ENCODE measurements at places on chromosomes 13 and 19.

DNA sequence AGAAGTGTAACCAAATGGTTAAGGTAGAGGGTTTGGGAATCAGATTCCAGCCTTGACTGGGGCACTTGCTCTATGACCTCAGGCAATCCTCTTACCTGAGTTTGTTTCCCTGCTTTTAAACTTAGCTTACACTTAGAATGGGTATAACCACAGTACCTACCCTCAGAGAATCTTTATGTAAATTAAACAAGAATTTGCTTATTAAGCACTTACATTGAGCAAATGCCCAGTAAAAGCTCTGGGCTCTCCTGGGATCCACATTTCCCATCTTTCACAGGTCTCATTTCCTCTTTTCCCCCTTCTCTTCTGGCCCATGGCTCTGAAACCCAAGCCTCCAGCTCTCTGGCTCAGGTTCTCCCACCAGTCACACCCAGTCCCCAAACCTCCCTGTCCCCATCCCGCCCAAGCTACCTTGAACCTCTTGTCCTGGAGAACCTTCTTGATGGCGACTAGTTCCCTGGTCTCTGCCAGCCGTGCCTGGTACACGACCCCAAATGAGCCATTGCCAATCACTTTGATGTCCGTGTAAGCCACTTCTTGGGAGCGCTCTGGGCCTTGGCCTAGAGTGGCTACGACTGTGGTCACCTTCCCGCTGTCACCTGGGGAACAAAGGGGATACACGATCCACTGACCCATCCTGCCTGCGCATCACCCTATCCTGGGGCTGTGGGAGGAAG is 2.7 kb downstream of the GSK3A start:
- no peak for DNase-seq

GRCh38 chr19:29404951-29405727 is 120.7 kb upstream of the VSTM2B start:
- no peak for DNase-seq

DNA sequence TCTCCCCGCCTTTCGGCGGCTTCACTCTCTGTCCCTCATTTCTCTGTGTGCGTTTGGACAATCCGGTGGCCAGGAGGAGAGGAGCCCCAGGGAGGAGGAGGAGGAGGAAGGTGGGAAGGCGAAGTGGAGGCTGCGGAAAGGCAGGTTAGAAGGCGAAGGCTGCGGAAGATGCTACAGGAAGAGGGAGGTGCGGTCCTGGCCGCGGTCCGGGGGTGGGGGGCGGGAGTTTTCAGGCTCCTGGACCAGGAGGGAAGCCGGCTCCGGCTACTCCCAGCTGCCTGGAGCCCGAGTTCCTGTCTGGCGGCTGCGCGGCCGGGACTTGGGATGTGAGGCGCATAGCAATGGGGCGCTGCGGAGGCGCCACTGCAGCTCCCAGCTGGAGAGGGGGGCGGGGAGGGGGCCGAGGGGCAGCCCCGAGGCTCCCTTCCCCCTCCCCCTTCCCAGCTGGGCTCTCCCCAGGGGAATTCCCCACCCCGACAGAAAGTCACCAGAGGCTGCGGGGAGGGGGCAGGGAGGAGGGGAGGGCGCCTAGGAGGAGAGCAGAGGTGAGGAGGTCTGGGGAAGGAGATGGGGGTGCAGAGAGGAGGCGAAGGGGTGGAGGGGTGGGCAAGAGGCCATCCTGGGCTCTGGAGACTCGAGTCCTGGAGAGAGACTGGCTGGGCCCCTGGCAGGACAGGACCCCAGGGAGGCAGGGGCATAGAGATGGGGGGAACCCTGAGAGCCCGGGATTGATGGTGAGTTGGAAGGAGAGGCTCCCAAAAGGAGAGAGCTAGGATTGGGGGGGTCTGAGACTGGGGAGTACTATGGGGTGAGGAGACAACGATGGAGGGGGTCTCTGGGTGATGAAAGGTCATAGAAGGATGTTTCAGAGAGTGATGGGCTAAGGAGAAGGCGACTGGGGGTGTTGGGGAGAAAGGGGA is 2.0 kb downstream of the LRRC4B start:
- DNase-seq = no peak

DNA sequence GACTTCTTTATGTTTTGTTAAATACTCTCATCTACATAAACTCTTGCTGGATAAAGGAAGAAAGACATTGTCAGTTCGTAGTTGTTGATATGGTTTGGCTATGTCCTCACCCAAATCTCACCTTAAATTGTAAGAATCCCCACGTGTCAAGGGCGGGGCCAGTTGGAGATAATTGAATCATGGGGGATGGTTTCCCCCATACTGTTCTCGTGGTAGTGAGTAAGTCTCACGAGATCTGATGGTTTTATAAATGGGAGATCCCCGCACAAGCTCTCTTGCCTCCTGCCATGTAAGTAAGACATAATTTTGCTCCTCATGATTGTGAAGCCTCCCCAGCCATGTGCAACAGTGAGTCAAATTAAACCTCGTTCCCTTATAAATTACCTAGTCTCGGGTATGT is 3.6 kb downstream of the ADGRE1 start:
- DNase-seq = no peak

DNA sequence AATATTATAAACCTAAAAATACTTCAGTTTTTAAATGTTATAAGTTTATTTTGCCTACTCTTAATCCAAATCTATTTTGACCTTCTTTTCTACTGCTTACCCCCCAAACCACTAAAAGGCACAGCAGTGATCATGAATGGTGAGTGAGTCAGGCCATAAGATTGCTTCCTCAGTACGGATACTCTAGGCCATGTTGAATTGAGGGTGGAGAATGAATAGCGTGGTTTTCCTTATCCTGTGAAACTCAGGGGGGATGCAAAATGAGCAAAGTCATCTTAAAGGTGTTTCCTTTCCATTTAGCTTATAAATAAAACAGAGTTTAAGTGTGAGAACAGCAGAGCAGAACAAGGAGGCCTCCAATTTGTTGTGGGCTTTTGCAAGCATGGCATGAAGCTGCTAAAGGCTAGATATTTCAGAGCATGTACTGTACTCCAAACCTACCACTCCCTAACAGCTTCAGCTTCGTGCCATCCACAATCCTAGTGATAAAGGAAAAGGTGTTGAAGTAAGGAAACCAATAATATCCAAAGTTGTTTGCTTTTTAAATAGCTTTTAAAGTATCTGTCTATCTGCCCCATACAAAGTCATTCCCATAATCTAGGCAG is 25.0 kb downstream of the SERPINE3 start:
- peak; percentile 84 for DNase-seq

DNA sequence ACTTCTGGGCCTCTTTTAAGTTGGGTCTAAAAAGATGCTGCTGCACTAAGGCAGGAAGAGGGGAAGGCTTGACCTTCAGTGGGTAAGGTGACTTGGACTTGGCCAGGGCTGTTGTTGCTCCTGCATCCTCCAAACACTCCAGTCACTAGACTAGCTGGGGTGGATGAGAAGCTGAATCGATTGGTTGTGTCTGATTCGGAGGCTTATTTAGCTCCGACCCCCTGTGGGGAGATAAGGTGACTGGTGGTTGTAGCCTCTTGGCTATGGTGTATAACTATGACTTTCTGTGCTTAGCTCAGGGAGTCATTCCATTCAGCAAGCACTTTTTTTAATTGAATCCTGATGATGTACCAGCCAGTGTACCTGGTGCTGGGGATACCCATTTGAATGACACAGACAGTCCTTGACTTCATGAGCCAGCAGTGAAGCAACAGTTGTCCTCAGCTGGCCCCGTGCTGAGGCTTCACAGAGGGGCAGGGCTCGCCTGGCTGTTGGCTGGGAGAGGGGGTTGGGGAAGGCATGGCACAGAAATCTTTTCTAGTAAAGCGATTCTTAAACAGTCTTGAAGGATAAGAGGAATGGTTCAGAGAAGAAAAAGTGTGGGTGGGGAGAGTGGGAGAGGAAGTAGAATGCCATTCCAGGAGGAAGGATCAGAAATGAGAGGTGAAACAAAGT is 9.9 kb downstream of the PCDH8 start:
- no peak for DNase-seq

Data from astrocyte of the cerebellum (primary cell).